ENCODE measurements at places on chromosomes 13 and 19.

GRCh38 chr19:51478381-51479234 is at the start of gene CEACAM18:
CEACAM18 (plus strand) TSS chr19:51478539.
- DNase-seq: no peak

DNA sequence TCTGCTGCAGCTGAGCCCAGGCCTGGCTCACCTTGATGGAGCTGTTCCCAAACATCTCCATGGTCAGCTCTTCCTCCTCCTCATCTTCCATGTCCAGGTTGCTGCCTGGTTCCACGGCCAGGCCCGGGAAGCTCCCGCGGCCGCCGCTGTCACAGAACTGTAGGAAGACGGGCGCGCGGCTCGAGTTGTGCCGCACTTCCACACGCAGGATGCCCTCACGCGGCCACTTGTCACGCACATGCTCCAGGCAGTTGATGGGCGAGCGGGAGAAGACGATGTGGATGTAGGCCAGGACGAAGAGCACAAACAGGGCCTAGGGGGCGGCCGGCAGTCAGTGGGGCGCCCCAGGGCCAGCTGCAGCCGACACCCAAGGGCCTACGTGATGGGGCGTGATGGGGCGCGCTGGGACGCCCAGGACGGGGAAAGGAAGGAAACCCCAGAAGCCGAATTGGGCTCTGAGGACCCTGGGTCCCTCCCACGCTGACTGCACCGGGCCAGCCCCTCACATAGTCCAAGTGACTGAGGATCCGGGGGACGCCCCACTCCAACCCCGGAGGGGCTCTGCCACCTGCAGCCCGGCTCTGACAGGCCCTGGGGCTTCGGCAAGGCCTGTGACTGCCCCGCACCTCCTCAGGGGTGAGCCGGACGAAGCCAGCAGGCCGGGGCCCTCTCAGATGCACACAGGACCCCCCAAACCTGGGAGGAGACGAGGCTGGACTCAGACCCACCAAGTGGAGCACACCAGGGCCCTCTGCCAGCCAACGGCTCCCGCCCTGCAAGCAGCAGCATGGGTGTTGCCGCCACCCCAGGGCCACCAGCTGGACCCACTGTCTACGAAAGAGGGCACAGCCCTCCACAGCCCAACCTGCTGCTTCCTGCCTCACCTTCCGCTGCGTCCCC is 6.5 kb downstream of the TMEM259 start:
- DNase-seq: no peak

DNA sequence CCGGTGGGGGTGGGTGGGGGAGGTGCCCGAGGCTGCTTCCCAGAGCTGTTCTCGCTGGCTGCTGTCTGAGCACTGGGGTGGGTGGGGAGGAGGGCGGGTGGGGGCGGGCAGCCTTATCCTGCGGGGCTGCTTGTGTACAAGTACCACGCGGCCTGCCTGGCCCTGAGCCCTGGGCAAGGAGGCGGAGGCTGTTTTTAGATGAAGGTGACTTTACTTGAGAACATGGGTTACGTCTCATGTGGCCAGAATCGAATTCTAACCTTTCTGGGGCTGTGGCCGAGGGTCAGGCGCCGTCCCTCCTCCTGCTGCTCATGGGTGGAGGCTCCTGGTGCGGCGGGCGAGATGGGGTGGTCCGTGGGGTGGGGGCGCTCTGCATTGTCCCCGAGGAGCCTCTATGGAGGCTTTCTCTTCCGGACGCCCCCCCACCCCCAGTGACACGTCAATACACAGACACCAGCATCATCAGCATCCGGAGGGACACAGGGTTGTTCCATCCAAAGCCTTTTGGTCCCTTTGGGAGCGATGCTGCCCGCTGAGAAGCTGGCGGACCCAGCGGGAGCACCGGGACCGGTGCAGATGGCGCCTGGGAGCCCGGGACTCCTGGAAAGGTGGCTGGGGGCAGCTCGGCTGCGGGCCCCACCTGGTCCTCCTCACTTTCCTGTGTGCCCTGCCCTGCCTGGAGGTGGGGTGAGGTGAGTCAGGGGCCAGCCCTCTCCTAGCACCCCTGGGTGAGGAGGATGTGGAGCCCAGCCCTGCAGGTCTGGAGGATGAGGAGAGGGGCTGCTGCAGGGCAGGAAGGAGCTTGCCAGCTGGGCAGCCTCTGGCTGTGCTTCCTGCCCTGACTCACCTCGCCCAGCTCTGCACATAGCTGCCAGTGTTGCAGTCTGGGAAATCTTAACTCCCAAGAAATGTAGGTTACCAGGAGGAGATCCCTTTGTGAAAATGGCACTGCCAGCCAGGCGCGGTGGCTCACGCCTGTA is 3.4 kb downstream of the BSG start:
- DNase-seq: no peak

DNA sequence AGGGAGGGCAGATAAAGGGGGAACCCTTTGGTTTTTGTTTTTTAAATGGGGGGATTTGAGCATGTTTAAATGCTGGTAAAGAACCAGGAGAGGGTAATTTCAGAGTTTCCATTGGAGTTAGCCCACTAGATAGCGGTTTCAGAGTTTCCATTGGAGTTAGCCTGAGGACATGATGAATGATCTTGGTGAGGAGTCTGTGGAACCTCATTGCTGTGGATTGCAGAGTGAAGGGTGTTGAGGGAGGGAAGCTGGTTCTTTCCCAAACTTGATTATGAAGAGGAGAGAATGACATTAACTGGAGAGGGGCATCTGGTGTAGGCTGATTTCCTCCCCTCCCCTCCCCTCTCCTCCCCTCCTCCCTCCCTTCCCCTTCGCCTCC is 5.0 kb downstream of the WASF3 start:
- DNase-seq: no peak

- DNase-seq: no peak
These were observed 1.1 kb downstream of the FGF14 start for GRCh38 chr13:102400675-102401145.

Data from AML-193 (cell line).